ENCODE measurements at places on chromosomes 5 and 9. TPM values are rescaled to one million over a fixed set of nuclear protein-coding genes. Genes with fewer than 3 reads are reported as not detected.

GRCh38 chr9:2686911-2687310, 30.4 kb upstream of the KCNV2 start:
- DNase-seq, result no peak

DNA sequence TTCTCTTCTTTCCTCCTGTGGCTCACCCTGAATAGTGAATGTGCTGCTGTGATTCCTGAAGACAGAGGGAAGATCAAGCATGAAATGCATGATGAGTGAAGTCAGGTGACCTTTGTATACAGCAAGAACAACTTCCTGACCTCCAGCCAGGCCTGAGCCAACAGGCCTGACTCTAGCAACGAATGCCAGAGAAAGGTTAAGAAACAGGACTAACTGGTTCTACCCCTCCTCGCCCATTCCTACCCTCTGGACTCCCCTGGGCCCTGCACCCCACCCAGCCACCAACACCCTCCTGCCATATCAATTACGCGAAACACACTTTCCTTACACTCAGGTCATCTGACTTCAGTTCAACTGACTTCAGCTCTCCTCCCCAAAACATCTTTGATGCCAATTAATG, 4.9 kb downstream of the SUSD1 start:
- DNase-seq, result no peak

PCDHGA7 gene
- total RNA-seq, result 6.1 TPM

FAM240B gene
- not detected for total RNA-seq

Data from spinal cord (tissue), 10 donors.